ENCODE measurements at places on chromosomes 4 and X.

DNA sequence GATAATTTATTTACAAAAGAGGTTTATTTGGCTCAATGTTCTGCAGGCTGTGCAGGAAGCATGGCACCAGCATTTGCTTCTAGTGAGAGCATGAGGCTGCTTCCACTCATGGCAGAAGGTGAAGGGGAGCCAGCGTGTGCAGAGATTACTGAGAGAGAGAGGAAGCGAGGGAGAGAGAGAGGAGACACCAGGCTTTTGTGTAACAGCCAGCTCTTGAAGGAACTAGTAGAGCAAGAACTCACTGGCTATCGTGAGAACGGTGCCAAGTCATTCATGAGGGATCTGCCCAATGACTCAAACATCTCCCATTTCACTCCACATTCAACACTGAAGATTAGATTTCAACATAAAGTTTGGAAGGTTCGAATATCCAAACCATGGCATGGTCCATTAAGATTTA, 12.7 kb downstream of the GUCY1A1 start:
- DNase-seq: no peak

DNA sequence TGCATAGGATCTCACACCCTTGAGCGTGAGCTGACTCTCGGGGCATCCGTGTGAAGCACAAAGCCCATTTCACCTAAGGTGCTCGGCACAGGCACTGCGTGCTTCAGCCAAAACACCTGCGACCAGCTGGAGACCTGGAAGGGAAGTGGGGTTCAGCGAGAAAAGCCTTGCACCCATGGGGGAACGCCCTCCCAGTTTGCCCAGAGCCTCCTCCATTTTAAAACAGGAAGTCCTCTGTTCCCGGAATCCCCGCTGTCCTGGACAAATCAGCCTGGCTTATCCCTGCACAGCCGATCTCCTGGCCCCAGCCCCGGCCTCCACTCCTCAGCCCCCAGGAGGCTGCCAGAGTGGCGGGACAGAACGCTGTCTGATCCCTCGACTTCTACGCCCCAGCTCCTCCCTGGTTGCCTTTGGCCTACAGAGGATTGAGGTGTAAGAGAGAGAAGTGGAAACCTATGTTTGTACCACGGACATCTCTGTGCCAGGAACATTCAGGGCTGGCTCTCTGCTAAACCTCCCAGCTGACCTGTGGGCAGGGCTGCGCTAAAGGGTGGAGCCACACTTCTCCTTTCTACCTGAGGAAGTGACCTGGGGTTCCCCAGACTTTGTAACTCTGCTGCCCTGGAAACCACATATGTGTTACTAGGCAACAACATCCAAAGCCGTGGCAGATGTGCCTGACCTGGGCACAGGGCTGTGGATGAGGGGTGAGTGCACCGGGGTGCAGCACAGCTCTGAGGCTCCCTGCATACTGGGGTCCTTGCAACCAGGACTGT, 3.8 kb upstream of the C4orf50 start:
- DNase-seq: no peak

DNA sequence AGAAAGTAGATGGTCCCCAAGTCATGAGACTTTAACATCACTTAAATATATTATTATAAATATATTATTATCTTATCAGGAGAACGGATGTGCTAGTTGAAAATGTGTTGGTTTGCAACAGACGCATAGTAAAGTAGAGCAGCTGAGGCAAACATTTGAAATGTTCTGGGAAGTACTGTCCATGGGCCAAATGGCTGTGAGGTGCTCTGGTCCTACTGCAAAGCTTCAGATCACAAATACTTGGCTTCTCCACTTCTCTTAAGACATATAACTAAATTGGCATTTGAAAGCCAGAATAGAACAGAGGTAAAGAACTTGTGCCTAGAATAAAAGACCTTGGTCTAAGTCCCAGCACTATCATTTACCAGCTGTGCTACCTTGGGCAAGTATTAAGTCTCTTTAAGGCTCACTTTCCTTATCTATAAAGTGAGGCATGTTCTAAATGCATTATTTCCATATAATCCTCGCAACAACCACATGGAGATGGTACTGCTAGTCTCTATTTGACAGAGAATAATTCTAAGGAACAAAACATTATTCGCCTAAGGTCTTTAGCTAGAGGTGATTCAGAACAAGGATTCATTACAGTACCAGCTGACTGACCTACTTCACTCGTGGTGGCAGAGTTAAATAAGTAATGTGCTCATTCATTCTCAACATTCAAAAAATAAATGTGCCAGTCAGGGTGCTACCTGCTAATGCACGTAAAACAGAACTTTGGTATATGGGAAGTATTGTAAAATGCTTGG, 297.1 kb downstream of the PPP3CA start:
- no peak for DNase-seq

GRCh38 chr4:93684571-93684970, 144.0 kb upstream of the ATOH1 start:
- no peak for DNase-seq

GRCh38 chrX:133265331-133265730, 47.2 kb upstream of the TFDP3 start:
- peak; percentile 6 for DNase-seq

GRCh38 chr4:25377572-25378436, 741 bp downstream of the ANAPC4 start:
- no peak for DNase-seq

All from kidney glomerular epithelial cell (primary cell).